Pancreas (tissue), 10 donors: ENCODE measurements at places on chromosomes 12 and 14.
A peak's percentile ranks its signal among the peaks of the same experiment; 100 is the strongest.

DNA sequence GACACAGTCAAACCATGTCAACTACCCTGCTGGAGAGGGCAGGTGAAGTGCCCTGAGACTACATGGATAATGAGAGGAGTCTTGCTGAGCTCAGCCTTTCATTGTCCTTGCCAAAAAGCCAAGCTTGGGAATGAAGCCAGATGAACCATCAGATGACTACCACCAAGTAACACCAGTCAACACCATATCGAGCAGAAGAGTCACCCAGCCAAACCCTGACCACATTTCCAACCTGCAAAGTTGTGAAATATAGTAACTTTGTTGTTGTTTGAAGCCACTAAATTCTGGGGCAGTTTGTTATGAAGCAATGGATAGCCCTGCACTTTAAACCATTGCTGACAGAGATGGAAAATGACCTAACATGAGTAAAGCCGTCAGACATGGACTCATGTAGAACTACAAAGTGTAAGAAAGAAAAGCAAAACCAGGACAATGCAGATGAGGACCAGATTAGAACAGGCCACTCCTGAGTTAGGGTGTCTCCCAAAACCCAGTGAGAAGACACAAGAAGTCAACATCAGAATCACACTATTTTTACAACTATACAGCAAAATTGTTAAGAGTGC is 12.5 kb upstream of the CRADD start:
- DNase-seq = no peak

DNA sequence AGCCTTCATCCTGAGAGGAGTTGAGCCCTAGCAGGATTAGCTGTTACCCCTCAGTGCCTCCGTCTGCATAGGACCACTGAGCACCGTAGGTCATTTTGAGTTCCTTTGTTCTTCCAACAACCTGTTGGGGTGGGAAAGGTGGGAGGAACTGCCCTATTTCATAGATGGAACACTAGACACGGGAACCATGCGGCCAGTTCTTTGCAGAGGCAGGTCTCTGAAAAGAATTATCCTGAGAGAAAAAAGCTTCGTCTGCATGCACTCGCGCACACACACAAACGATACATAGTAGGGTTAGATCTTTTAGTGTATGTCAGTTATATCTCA is 28.5 kb downstream of the TRAFD1 start:
- no peak for DNase-seq

GRCh38 chr12:1047898-1048660 is 57.1 kb downstream of the ERC1 start:
- no peak for DNase-seq

- no peak for DNase-seq
These were observed 168.4 kb upstream of the AVPR1A start for GRCh38 chr12:63319386-63319785.

DNA sequence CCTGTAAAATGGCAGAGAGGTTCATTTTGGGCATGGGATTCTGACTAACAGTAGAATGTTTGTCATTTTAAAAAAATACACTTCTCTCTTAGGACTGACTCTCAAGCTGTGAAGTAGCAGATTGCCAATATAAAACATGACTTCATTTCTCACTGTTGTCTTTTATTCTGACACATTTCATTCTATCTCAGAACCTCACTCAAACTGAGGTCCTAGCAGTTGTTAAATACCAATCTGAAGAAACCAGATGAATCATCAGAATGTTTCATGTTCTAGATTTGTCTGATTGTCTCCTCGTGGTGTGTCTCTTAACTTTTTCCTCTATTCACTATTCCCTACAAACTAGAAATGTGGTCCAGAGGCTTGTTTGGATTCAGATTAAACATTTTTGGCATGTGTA is 276.5 kb upstream of the NPAS3 start:
- DNase-seq = no peak

DNA sequence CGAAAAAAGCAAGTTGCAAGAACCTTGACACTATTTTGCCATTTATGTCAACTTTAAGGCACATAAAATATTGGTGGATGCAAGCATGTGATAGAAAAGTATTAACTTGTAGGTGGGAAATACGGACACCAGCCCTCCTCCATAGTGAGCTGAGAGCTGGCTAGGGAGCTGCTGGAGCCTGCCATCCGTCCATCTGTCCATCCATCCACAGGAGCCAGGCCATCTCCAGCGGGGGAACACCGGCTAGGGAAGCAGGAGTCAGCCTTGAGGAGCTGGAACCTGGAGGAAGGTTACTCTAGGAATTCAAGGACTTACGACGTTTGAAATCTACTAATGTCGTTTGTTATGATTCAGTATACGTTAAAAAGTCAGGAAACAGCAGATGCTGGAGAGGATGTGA is 120.7 kb upstream of the C14orf180 start:
- DNase-seq = no peak

- DNase-seq = no peak
These were observed 155.6 kb upstream of the LMNTD1 start for GRCh38 chr12:25708661-25709060.

DNA sequence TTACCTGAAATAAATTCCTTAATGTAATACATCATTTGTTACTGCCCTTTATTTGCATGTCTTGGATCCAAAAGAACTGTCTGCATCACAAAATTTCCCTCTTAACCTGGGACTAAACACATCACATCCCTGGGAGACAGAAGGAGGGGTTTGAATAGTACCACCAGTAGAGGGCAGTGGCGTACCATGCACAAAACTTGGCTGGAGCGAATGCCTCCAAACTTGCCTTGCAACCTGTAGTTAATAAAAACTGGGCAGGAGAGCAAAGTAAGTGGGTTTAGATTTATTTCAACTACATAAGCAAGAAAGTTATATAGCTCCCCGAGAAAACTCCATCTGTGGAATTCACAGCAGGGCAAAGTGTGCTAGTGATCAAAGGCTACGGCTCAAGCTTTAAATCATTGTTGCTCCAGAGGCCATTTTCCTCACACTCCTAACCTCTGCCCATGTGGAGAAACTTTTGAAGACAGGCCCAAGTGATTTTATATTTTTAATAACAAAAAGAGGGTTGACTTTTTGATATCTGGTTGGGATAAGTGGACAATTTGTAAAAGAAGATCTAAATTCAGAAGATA is 1176.7 kb upstream of the SEL1L start:
- DNase-seq = peak; percentile 46

GRCh38 chr12:127070515-127071157 is 1196.3 kb upstream of the TMEM132C start:
- DNase-seq = no peak

- DNase-seq = no peak
These were observed 52.2 kb downstream of the GOLGA5 start for GRCh38 chr14:92846162-92846897.

DNA sequence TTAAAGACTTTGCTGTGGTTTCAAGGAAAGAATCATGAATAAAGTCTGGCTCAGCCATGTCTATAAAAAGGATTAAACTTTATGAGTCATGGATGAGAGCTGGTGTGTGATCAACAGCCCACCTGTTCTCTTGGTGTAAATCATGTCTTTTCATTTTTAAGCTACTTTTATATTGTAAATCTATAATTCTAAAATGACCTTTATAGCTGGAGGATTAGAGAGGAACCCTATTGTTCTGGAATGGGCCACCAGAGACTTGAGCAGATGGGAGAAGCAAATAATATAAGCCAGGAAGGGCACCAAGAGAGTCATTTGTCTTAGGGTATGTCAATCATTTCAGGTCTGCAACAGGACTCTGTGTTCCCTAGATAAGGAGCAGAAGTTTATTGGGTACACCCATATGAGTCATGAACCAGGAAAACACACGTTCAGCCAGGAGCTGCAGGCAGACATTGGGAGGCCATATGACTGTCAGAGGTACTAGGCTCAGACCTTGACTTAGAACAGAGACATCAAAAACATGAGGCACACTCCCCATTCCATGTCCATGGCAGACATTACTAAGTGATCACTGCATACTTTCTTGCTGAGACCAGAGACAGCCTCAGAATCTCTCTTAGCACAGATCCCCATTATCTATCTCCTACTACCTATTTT is 49.3 kb downstream of the NDUFA12 start:
- no peak for DNase-seq

DNA sequence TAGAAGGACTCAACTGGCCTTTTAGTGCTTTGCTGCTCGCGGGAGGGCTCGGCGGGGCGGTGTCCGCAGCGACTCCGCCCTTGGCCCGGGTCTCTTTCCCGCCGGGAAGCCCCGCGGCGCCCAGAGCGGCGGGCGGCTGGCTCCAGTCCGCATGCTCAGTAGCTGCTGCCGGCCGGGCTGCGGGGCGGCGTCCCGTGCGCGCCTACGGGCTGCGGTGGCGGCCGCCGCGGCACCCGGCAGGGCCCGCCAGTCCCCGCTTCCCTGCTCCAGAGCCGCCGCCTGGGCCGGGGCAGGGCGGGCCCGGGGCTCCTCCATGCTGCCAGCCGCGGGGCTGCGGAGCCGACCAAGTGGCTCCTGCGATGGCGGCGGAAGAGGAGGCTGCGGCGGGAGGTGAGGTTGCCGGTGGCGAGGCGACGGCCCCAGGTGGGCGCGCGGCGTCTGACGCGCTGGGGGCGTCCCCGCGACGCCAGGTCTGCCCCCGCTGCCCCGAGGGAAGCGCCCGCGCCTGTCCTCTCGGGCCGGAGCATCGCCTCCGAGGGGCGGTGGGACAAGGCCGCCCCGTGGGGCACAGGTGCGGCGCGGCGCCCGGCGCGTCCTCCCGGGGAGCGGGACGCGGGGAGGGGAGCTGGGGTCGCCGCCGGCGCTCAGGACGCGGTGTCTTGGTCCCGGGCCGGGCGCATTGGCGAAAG is at the start of gene BMAL2:
Gene BMAL2 (plus strand): TSS at position 123 of the 689 bp plus-strand sequence. CDS start 237 bp downstream, at position 360.
- DNase-seq = peak; percentile 65

DNA sequence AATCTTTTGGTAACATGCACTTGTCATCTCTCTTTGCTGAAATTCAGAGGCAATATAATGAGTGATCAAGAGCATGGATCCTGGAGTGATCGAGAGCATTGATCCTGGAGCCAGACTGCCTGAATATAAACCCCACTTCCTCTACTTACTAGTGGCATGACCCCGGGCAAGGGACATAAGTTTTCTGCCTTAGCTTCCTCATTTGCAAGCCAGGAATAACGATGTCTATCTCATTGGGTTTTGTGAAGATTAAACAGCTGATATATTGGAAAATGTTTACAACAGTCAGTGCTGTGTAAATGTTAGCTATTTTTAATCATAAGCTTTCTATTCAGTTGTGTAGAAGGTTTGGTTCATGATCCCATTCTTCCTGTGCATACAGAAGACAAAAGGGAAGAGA is 2.4 kb upstream of the CSRNP2 start:
- DNase-seq = no peak

DNA sequence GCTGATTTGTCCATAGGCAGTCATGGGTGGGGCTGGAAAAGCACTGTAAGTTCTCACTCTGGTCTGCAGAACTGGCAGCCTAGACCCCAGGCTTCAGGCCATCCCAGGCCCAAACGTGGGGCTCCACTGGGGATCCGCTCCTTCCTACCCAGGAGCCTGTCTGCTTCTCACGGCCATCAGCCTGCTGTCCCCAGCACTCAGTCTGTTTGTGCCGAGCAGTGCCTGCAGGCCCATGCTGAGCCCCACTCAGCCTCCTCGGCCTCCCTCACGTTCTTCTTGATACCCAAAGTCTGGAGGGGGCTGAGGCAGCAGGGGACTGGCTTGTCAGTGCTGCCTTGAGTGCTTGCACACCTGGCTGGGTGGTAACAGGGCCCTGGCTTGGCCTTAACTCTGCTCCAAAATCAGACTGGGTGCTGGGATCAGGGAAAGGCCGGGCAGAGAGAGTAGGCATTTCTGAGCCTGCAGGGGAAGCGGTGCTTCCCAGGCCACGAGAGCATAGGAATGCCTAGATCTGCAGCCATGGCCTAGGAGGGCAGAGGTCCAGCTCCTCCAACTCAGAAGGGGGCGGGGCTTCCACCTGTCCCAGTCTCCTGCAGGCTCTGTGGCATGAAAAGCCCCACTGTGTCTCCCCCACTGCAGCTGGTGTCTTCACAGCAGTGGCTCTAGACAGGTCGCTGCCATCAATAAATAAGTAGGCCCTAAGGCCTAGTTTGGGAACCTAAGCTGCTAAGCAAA is 772.4 kb upstream of the FBXO33 start:
- DNase-seq = no peak

- DNase-seq = no peak
These were observed 210.3 kb downstream of the RMST start for GRCh38 chr12:97672870-97673269.

GRCh38 chr14:53979747-53980642 is 23.4 kb upstream of the BMP4 start:
- peak; percentile 22 for DNase-seq

- no peak for DNase-seq
These were observed 35.2 kb downstream of the SCARB1 start for GRCh38 chr12:124828264-124829007.

DNA sequence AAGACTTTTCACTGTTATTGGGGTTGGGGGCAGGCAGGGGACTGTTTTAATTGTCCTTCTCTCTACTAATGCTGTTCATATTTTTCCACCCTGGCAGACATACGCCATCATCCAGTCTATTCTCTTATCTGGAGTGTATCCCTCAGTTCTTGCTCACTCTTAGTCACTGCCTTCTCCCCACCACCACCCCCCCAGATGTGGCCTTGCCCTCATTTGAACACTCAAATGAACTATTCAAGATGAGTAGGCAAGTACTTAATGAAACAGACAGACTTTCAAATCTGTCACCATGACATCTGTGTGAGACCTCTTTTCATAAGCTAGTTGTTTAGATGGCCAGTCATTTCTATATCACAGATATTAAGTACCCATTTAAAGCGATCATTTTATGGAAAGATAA is 10.1 kb downstream of the NUDT4 start:
- DNase-seq = no peak

GRCh38 chr14:61321385-61322010 is at the start of gene PRKCH:
PRKCH (plus strand) TSS chr14:61321579; CDS start chr14:61322102, 523 bp downstream.
- peak; percentile 83 for DNase-seq

DNA sequence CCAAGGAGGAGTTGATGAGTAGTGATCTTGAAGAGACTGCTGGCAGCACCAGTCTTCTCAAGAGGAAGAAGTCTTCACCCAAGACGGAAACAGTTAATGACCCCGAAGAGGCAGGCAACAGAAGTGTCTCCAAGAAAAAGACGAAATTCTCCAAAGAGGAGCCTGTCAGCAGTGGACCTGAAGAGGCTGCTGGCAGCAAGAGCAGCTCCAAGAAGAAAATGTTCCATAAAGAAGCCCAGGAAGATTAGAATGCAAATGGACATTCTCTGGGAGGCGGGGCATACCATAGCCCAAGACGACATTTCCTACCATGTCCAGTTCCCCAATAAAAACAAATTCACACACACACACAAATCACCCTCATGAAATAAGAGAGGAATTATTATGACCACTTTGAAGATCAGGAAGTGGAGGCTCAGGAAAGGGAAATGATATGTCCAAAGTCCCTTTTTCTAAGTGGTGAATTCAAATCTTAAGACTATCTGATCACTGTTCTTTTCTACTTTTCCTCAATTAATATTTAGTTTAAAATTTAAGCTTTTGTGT is 131.8 kb downstream of the PAWR start:
- DNase-seq = no peak

- DNase-seq = no peak
These were observed 132.1 kb downstream of the RAD51B start for GRCh38 chr14:67951529-67952135.

- DNase-seq = no peak
These were observed 17.7 kb upstream of the NRXN3 start for GRCh38 chr14:78152201-78153063.

- no peak for DNase-seq
These were observed 27.6 kb upstream of the NOS1 start for GRCh38 chr12:117388951-117389446.

- DNase-seq = no peak
These were observed 120.5 kb downstream of the SLC25A47 start for GRCh38 chr14:100443603-100444002.

- DNase-seq = no peak
These were observed 421 bp upstream of the RBMS2 start for GRCh38 chr12:56521209-56521589.
